Tracheal epithelial cell (primary cell): ENCODE measurements at places on chromosomes 16 and 17. TPM values are rescaled to one million over a fixed set of nuclear protein-coding genes. Genes with fewer than 3 reads are reported as not detected.

GALR2 gene
- total RNA-seq: 0.21 TPM in 1 of 2 replicates, not detected in the other

UTS2R gene
- total RNA-seq: not detected in 2 replicates

KRTAP2-3 gene
- total RNA-seq: 2.9 TPM in 1 of 2 replicates, not detected in the other

OR1E1 gene
- not detected in 2 replicates for total RNA-seq

ALOX12 gene
- 0.24 TPM in 1 of 2 replicates, not detected in the other for total RNA-seq

NLRP1 gene
- total RNA-seq: 10.2 and 19.8 TPM in 2 replicates

CNGB1 gene
- 1.3 and 1.4 TPM in 2 replicates for total RNA-seq

DPEP2 gene
- total RNA-seq: under 0.01 TPM in 1 of 2 replicates, not detected in the other

CCDC144A gene
- 1.3 and 1.7 TPM in 2 replicates for total RNA-seq

VWA3A gene
- total RNA-seq: not detected in 2 replicates

TOM1L1 gene
- 62.0 and 77.4 TPM in 2 replicates for total RNA-seq

TMEM97 gene
- total RNA-seq: 10.6 and 14.3 TPM in 2 replicates

SLC5A11 gene
- total RNA-seq: not detected in 2 replicates

EVI2B gene
- not detected in 2 replicates for total RNA-seq

HS3ST3B1 gene
- 2.2 and 3.0 TPM in 2 replicates for total RNA-seq

ANKRD40CL gene
- 0.48 TPM in 1 of 2 replicates, not detected in the other for total RNA-seq

OTOP2 gene
- total RNA-seq: not detected in 2 replicates

TLCD3B gene
- not detected in 2 replicates for total RNA-seq

KRT38 gene
- total RNA-seq: not detected in 2 replicates

ITGA2B gene
- total RNA-seq: not detected in 2 replicates

DCTN5 gene
- total RNA-seq: 33.0 and 48.7 TPM in 2 replicates

CES4A gene
- 1.3 and 2.2 TPM in 2 replicates for total RNA-seq

CCDC57 gene
- total RNA-seq: 10.6 and 13.9 TPM in 2 replicates

KRT16 gene
- total RNA-seq: 2,720 and 3,196 TPM in 2 replicates

MT4 gene
- total RNA-seq: not detected in 2 replicates

CHCT1 gene
- 0.48 TPM in 1 of 2 replicates, not detected in the other for total RNA-seq

CMTM2 gene
- not detected in 2 replicates for total RNA-seq

CD7 gene
- total RNA-seq: not detected in 2 replicates

C17orf78 gene
- total RNA-seq: not detected in 2 replicates

KRT33A gene
- under 0.01 TPM in 1 of 2 replicates, not detected in the other for total RNA-seq

BANP gene
- 20.9 and 32.8 TPM in 2 replicates for total RNA-seq

GPR179 gene
- total RNA-seq: under 0.01 and 0.24 TPM in 2 replicates

DHRS7B gene
- 22.4 and 22.6 TPM in 2 replicates for total RNA-seq

SOX8 gene
- total RNA-seq: not detected in 2 replicates

CSH1 gene
- not detected in 2 replicates for total RNA-seq

AATK gene
- 0.48 and 1.1 TPM in 2 replicates for total RNA-seq

KRT27 gene
- not detected in 2 replicates for total RNA-seq

MEOX1 gene
- 1.2 TPM in 1 of 2 replicates, not detected in the other for total RNA-seq

VTN gene
- total RNA-seq: not detected in 2 replicates

RAC3 gene
- 14.3 and 40.7 TPM in 2 replicates for total RNA-seq

WFDC1 gene
- total RNA-seq: not detected in 2 replicates

PRSS27 gene
- under 0.01 and 0.96 TPM in 2 replicates for total RNA-seq

SLFN14 gene
- total RNA-seq: not detected in 2 replicates

PYY gene
- 2.1 TPM in 1 of 2 replicates, not detected in the other for total RNA-seq

CSH2 gene
- not detected in 2 replicates for total RNA-seq

NLGN2 gene
- total RNA-seq: 1.9 TPM in 2 replicates

ITGAL gene
- total RNA-seq: not detected in 2 replicates

BEAN1 gene
- total RNA-seq: 0.96 TPM in 1 of 2 replicates, not detected in the other

PPP1R1B gene
- under 0.01 and 0.43 TPM in 2 replicates for total RNA-seq

FKBP10 gene
- total RNA-seq: 92.1 and 146 TPM in 2 replicates

SMTNL2 gene
- total RNA-seq: under 0.01 TPM in 1 of 2 replicates, not detected in the other
